HCEC 1CT (cell line): ENCODE measurements at places on chromosomes 5 and 9.

GRCh38 chr5:7926720-7927119 is 57.8 kb downstream of the MTRR start:
- no peak for DNase-seq

DNA sequence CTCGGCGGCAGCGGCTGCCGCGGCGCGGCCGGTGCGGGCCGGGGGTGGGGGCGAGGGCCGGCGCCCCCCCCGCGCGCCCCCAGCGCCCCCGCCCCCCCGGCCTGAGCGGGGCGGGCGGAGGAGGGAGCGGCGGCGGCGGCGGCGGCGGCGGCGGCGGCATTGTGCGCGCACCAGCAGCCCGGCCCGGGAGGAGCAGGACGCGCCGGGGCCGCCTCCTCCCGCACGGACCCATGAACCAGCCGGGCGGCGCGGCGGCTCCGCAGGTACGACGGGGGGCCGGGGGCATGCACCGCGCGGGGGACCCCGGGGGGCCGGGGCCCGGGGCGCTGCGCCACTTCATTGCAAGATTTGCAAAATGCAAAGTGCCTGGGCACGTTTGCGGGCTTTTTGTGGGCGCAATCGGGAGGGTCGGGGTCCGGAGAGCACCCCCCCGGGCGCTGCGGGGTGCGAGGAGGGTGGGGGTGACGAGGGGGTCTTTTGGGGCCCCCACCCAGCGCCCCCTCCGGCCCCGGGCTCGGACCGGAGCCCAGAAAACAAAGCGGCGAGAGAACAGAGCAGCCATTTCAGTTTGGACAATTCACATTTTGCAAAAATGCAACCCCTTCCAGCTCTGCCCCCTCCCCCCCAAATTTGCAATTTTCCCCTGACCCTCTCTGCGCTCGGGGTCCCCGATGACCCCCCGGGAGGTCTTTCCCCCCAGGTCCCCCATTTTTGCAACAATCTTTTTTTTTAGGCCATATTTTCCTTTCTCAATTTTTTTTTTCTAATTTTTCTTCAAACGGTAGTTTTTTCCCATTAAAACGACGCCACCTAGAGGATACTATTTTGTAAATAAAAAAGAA is at the start of gene ZNF618:
Gene ZNF618, plus strand, starts transcription at position 159 of the 842 bp plus-strand sequence. Its CDS starts 72 bp downstream, at position 231.
- peak; percentile 34 for DNase-seq

GRCh38 chr5:37598733-37599132 is 219.6 kb downstream of the WDR70 start:
- DNase-seq: no peak

GRCh38 chr9:5582835-5583195 is 46.1 kb upstream of the RIC1 start:
- peak; percentile 76 for DNase-seq

DNA sequence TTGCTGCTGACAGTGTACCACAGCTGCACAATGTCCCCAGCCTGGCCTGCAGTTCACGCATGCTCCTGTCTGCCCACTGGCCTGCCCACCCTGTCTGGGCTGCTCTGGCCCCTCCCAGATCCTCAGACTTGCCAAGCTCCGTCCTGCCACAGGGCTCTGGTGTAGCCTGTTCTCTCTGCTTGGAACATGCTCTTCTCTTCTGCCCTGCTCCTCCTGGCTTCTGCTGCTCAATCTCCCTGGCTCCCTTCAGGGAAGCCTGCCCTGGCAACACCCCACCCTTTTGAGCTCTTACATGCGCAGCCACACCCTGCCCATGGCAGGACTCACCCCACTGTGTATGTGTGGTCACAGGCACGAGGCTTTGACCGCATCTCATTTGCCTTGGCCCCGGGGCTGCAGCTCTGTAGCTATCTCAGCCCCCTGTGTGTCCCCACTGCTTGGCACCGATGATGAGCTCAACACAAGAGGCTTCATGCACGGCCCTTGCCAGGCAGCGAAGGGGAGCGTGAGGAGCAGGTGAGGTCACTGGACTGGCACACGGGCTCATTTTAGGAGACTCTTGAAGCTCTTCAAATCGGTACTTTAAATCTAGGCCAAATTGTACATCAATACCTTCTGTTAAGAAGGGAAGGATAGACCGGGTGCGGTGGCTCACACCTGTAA is 20.4 kb upstream of the BRD3 start:
- DNase-seq: no peak

- no peak for DNase-seq
These were observed 28.3 kb downstream of the RAI14 start for GRCh38 chr5:34684281-34684979.

- peak; percentile 62 for DNase-seq
These were observed 597.3 kb downstream of the PRELID2 start for GRCh38 chr5:145237843-145238242.

- DNase-seq: no peak
These were observed 68.5 kb downstream of the FRMD3 start for GRCh38 chr9:83469722-83470121.
